ENCODE measurements at places on chromosomes 4 and X.
A peak's percentile ranks its signal among the peaks of the same experiment; 100 is the strongest.

DNA sequence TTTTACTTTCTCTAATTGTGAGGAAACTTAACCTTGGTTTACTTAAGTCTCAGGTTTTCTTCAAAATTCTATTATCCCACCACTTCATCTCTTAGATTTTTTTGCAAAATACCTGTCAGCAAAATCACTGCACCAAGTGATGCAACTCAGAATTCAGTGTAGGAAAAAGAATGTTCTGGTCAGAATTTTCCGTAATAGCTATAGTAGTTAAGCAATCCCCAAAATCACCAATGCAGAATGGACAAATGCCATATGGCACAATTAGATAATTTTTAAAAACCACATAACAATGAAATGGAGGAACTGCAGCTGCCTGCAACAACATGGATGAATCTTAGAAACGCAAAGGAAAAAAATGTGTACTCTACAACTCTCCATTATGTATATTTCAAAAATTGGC lies 373.1 kb downstream of the NAF1 start:
- DNase-seq, result no peak

DNA sequence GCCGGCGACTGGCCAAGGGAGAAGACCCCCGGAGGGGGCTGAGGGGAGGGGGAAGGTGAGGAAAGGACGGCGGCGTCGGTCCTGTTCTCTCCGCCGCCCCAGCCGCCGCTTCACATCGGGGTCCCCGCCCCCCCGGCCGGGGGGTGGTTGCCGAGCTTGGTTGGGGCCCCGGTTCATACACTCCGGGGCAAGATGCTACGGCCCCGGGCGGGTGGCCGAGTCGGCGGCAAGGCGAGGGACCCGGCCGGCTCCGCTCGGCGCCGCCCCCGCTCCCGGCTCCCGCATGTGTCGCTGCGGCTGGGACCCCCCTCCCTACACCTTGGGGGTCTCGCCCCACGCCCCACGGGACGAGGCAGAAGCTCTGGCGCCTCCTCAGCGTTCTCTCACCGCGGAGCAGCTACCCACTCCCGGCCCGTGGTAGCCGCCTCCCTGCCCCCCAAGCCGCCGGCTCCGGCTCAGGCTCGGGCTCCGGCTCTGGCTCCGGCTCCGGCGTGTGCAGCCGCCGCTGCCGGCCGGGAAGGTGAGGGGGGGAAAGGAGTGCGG lies 461 bp downstream of the FBXW7 start:
- peak; percentile 30 for DNase-seq

GRCh38 chr4:105350859-105351490 lies 122.9 kb downstream of the PPA2 start:
- no peak for DNase-seq

DNA sequence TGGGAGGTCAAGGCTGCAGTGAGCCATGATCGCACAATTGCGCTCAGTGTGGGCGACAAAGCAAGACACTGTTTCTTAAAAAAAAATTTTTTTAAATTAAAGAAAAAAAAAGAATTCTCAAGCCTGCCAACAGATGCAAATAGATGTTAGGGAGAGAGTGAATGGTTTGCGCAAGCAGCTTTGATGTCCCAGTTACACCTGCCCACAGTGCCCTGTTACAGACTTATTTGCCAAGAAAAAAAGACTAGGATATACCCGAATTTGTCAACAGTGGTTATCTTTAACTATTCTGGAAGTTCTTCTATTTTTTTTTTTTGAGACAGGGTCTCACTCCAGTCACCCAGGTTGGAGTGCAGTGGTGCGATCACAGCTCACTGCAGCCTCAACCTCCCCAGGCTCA lies 44.3 kb upstream of the UGDH start:
- no peak for DNase-seq

GRCh38 chr4:143699331-143700045 lies 987 bp downstream of the FREM3 start:
- no peak for DNase-seq

DNA sequence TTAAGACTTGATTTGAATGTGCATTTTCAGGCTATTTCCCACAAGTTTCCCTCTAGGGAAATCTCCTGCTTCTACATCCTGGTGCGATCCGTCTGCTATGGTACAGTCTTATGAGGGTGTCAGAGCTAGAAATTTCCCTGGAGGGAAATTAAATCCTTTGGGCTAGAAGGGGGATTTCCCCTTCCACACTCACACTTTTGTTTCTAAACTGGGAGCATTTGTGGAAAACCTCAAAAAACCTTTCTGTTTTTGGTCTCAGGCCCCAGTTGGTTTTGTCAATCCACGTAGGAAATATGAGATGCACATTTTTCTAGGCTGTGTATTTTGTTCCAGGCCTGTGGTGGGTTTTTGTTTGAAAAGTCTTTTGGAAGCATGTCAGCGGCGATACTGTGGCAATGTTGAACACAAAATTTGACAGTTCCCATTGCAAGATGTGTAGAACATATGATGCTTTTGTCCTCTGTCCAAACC lies 17.8 kb downstream of the HMGB3 start:
- DNase-seq, result no peak

GRCh38 chr4:10962246-10962645 lies 277.7 kb upstream of the CLNK start:
- no peak for DNase-seq

GRCh38 chr4:72817012-72817411 lies 248.0 kb upstream of the ADAMTS3 start:
- no peak for DNase-seq

GRCh38 chr4:11593576-11594116 lies 165.0 kb upstream of the HS3ST1 start:
- no peak for DNase-seq

DNA sequence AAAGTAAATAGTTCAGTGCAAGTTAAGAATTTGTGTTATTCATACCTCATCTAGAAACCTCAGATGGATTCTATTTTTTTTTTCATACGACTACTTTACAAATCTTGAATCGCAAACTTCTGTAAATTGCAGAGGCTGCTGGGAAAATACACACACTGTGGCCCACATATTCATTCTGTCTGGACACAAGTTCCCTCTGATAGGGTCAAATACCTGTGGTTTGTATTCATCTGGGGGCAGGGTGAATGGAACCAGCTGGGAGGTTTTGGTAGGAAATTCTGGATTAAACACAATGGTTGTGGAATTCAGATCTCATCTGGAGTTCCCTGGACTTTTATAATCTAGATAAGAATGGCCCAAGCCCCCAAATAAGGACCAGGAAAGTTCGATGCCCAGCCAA lies 56.2 kb downstream of the SPATA18 start:
- no peak for DNase-seq

DNA sequence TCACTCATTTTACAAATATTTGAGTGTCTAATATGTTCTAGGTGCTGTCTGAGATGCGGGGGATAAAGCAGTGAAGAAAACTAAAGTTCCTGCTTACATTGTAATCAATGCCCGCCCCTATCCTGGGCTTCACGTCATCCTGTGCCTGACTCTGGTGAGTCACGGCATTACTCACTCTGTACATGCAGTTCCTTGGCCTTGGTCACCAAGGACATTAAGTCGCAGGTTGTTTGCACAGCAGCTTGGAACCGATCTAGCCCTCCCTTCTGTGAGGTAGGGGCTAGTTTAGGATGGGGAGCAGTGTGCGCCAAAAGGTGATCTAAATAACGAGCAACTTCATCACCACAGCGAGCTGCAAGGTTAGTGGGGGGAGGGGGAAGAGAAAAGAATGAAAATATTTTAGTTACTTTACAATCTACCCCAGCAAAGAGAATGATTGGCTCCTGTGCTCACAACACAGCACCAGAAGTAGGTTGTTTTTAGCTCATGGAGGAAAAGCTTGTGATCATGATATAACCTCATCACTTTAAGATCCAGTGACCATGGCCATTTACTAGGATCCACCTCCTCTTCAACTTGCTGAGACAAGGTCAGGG lies 48.0 kb upstream of the HDAC8 start:
- peak; percentile 14 for DNase-seq

DNA sequence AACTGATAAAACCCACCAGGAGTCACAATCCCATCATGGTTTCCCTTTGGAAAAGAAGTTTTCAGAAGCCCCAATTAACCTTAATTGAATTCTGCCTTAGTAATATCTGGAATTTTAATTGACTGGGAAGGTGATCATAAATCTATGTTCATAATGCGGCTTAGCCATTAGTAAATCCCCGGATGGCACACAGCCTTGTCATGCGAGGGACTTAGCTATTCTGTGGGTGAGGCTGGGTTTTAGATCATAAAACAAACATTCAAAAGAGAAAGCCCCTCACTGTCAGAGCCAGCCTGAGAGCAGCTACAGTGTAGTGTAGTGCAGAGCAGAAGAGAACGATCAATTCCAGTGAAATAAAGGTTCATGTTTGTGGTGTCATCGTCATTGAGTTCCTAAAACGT lies 124.0 kb upstream of the NOCT start:
- DNase-seq, result no peak

DNA sequence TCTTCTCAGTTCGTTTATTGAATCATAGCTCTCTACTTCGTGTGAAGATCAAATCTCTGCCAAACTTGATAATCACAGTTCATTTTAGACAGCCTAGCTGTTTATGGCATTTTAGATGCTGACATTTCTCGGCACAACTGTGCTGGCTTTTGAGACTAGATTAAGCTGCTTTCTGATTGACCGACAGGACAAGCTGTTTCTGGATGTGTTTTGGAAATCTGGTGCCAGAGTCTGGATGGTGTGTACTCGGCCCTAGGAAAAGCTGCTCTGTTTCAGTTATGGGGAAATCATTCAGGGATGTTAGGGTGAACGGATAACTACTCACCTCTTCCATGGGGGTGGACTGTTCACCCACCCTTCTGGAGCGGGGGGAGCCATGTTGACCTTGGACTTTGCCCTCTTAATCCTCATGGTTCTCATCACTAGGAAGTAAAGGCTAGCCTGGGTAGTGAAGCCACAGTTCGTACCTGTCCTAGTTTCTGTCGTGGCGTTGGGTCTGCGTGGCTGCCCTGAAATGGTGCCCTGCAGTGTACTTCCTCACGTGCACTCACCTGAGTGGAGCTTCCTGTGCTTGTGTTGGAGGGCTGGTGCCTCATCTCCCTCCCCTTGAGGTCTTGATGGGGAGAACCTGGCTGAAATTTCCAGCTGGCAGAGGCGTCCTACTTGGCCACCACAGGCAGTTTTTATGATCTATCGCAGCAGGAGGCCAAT lies 13.7 kb upstream of the WDR1 start:
- DNase-seq, result no peak

DNA sequence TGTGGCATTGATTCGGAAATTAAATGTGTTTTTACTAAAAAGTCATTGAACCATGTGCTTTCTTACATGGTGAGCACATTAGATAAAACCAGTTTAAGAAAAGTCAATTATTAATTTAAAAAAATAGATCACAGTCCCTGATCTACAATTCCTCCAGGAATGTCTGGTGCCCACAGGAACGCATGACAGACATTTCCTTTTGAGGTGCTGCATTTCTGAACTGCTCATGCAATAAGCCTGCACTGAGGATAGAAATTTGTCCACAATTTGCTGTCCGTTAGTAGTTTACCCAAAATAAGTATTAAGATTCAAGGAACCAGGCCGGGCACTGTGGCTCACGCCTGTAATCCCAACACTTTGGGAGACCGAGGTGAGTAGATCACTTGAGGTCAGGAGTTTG lies 8.2 kb upstream of the ADAMTS3 start:
- no peak for DNase-seq

GRCh38 chr4:157655096-157655809 lies 434.7 kb downstream of the GRIA2 start:
- no peak for DNase-seq

DNA sequence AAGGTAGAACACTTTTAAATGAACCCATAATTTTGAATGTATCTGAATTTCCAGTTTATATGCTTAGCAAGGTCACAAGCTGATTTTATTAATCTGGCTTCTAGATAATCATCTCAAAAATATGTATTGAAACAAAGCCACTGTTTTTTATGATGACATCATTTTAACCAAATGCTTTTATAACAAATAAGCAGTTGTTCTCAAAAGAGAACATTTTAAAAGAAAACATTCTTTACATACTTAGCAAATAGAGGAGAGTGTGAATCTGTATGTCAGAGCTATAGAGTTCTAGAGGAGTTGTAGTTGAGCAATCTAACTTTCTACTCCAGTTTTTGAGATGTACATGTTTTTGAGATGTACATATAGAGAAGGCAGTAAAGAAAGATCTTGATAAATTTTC lies 42.5 kb downstream of the LAMP2 start:
- DNase-seq, result no peak

All from CD4-positive, alpha-beta T cell treated with Interleukin-17A for 1 hour (primary cell).